ENCODE measurements at places on chromosomes 4 and X.
A peak's percentile ranks its signal among the peaks of the same experiment; 100 is the strongest.

- DNase-seq = no peak
These were observed 271.8 kb upstream of the TENM3 start for GRCh38 chr4:181971411-181971810.

DNA sequence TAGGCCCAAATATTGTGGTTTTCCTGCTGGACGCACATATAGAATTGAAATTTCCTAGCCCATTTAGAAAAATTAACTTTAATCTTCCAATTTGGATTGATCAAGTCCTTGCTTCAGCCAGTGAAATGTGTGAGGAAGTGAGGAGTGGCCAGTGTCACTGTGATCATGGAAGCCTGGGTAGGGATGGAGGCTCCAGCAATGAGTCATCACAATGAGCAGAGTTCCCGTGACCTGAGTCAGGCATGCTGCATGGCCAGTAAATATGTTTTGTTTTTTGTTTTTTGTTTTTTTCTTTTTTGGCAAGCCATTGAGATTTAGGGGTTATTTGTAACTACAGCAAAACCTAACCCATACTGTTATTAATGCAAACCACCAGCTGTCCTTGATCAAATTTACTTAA is 52.1 kb downstream of the IDS start:
- DNase-seq = peak; percentile 10

GRCh38 chr4:84870398-84871163 is 95.9 kb downstream of the WDFY3 start:
- no peak for DNase-seq

GRCh38 chrX:100931925-100932285 is 3.2 kb upstream of the XKRX start:
- no peak for DNase-seq

DNA sequence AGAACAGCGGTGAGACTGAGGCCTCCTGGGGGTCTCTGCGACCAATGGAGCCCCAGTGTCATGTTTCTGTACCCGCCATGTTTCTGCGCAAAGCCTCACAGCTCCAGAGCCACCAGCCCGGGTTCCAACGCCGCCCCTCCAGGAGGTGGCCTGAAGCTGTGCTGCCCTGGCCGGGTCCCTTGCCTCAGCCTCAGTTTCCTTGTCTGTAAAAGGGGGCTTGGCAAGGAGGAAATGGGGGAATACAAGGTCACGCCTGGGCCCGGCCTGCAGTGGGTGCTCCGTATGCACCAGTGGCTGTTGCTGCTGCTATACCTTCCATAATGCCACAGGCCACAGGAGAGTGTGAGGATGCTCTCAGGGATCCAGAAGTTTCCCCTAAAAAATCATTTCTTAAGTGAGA is 229.5 kb downstream of the AFAP1 start:
- DNase-seq = no peak

DNA sequence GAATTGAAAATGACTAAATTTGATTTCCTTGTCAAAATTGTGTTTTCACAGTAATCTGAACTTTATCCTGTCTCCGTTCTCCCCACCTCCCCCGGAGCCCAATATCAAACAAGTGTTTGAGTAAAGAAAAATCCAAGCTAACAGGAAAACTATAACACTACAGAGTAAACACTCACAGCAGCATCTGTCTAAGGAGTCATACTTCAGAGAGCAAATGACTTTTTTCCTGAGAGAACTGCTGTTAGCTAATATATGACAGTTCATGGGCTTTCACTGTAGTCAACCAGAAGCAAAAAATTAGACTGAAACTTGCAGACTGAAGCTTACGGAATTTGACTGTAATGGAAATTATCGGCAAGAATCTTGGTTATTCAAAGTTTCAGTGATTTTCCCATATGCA is 321.7 kb downstream of the ANKRD50 start:
- DNase-seq = no peak

DNA sequence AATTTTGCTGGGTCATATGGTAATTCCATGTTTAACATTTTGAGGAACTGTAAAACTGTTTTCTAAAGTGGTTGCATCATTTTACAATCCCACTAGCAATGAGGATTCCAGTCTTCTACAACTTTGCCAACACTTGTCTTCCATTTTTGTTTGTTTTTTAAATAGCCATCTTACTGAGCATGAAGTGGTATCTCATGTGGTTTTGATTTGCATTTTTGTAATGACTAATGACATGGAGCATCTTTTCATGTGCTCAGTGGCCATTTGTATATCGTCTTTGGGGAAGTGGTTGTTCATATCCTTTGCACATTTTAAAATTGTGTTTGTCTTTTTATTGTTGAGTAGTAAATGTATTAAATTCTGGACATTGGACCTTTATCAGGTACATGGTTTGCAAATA is 94.7 kb downstream of the TMEM131L start:
- no peak for DNase-seq

DNA sequence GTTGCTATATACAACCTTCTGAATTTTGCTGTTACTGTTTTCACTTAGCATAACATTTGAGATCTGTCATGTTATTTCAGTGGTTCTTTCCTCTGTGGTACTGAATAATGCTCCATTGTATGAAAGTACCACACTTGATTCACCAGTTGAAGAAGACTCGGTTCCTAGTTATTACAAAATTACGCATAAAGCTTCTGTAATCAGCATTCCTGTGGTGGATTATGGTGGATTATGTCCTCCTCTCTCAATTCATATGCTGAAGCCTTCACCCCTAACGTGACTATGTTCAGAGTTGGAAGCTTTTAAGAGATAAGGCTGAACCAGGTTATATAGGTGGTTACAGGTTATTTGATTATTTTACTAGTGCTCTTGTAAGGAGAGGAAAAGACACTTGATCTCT is 2143.5 kb upstream of the AGA start:
- DNase-seq = no peak

- no peak for DNase-seq
These were observed 191.2 kb downstream of the BANK1 start for GRCh38 chr4:101981756-101982155.

DNA sequence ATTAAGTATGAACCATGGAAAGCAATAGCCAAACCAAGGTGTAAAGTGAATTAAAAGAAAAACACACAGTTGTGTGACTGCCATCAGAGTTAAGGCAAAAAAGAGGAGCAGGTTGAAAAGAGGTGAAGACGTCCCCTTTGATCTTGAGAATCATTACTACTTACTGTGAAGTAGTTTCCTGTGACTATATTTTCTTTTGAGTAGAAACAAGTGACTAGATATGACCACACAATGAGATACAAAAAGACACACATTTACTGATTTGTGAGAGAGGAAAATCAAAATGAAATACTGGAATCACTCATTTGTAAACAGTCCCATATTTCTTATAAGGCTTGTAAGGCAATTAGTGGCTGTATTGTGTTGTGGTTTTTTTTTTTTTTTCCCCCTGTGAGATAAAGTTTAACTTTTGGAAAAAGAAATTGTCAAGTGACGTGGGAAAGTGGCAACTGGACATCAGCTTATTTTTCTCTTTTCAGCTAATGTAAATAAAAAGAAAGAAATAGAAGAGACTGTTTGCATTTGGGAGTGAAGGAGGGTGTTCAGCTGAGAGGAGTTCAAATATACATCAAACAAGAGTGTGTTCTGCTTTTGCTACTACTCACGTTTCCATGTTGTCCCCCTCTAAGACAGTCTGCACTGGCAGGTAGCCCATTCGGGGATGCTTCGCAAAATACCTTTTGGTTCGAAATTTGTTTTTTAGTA is 106.4 kb upstream of the FTHL17 start:
- no peak for DNase-seq

- no peak for DNase-seq
These were observed 200.8 kb upstream of the GIMD1 start for GRCh38 chr4:106569146-106570031.

DNA sequence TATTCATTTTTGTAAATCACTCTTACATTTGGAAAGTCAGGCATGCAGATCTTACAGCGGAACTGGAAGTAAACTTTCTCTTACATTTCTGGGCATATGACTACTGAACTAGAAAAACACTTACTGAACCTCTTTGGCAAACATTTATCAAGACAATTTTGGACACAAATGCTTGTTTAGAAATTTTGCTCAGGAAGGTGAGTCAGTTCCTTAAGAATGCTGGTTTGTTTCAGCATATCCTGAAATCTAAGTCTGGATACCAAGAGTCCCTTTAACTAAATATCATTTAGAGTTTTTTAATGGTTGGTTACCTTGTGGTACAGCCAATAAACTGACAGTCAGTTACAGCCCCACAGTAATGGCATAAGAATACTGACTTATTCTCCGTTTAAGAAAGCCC is 15.0 kb downstream of the SHISA3 start:
- DNase-seq = no peak

- peak; percentile 74 for DNase-seq
These were observed 27.9 kb downstream of the SLC4A4 start for GRCh38 chr4:71366766-71367165.

GRCh38 chrX:96791559-96791958 is 92.1 kb upstream of the RPA4 start:
- no peak for DNase-seq

DNA sequence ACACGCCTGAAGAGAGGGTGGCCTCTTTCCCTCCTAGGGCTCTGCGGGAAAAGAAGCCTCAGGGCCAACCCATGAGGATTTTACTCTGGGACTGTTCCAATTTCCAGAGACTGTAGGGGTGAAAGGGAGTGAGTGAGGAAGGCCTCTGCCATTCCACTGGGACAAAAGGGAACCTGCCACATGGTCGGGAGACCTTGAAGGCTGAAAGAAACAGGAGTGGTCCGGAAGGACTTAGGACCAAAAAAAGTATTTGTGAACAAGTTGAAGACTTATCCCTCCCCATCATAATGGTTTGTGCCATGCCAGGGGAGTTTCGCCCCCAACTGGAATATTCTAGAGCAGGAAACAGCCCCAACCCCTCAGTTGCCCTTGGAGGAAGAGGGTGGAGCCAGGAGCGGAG is at the start of gene TEX13B:
TSS of gene TEX13B (minus strand) at position 15 of the 400 bp plus-strand sequence. CDS start 243 bp downstream, outside the sequence.
- DNase-seq = no peak
